ENCODE measurements at places on chromosomes 3 and 15.

GRCh38 chr3:171054231-171054630 is 27.7 kb upstream of the SLC2A2 start:
- DNase-seq = no peak

- DNase-seq = no peak
Measured at GRCh38 chr15:25250906-25251622, 187.8 kb downstream of the UBE3A start.

- DNase-seq = no peak
Measured at GRCh38 chr3:53949541-53949940, 57.9 kb upstream of the SELENOK start.

DNA sequence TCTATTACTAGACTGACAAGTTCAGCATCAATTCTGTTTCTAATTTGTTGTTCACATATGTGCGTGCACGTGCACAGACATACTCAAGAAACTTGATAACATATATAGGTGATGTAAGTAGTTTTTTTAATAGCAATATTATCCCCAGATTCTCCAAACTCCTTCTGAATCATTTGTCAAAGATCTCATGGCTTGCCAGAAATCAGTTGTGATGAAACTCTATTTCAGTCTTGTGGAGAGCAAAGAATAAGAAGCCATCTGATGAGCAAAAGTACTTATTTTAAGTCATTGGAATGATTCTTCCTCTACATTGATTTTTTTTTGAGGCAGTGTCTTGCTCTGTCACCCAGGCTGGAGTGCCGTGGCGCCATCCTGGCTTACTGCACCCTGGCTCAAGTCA is 167.0 kb upstream of the TBL1XR1 start:
- DNase-seq = no peak

- DNase-seq = no peak
Measured at GRCh38 chr3:46628901-46629369, 16.6 kb downstream of the FAM240A start.

GRCh38 chr3:42647821-42648459 is 5.6 kb upstream of the ZBTB47 start:
- DNase-seq = no peak

DNA sequence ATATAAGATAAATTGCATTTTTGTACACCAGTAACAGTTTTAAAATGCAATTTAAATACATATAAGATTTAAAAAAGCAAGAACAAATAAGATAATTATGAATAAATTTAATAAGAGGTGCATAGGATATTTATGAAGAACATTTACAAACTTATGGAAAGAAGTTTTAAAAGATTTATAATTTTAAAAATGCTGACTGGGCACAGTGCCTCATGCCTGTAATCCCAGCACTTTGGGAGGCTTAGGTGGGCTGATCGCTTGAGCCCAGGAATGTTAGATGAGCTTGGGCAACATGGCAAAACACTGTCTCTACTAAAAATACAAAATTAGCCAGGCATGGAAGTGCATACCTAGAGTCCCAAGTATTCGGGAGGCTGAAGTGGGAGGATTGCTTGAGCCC is 37.8 kb downstream of the EOMES start:
- no peak for DNase-seq

Data from C1 segment of cervical spinal cord (tissue), 14 donors.